ENCODE measurements at places on chromosomes 12 and 14.

DNA sequence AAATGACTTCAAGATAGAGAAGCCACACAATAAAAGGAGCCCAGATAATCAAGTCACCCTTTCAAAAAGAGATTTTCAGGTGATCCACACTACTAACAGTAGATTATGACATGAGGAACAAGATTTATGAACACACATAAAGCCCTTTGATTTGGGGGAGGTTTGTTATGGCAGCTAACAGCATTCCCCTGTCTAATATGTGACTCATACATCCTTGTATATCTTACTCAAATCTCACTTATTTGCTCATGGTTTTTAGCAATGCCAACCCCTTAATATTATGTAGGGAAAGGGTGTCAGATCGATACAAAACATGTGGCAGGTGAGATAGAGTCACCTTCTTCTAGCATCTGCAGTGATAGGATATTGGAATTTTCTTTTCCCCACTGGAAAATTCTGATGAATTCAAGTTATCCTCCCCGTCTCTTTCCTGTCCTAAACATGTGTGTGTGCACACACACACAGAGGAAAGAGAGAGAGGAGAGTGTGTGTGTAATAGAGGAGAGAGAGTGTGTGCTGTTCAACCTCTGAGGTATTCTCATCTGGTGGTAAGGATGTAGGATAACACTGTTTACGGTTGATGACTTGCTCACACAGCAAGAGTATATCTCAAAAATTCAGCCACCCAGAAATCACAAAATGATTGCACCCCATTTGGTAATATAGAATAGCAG, 319.9 kb downstream of the KCNC2 start:
- no peak for DNase-seq

- no peak for DNase-seq
Measured at GRCh38 chr12:81558031-81558430, 201.1 kb downstream of the PPFIA2 start.

GRCh38 chr12:108033090-108033489, 96.0 kb upstream of the WSCD2 start:
- no peak for DNase-seq

GRCh38 chr14:96205978-96206360, 1.3 kb downstream of the BDKRB2 start:
- no peak for DNase-seq

DNA sequence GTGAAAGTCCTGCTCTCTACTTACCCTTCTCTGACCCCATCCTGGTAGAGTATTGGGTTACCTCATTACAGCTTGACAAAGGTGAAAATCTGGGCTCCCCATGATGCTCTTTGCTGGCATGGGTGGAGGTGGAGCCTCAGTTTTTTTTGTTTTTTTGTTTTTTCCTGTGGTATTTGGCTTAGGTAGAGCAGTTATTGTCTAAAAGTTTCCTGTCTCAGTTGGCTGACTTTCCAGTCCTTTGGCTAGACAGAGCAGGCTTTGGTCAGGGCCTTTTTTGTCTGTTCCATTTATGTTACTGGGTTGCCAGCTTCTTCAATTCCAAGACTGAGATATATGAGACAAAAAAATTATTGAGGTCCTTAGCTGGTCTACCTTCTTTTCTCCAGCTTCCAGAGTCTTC, 163.4 kb downstream of the GALC start:
- no peak for DNase-seq

DNA sequence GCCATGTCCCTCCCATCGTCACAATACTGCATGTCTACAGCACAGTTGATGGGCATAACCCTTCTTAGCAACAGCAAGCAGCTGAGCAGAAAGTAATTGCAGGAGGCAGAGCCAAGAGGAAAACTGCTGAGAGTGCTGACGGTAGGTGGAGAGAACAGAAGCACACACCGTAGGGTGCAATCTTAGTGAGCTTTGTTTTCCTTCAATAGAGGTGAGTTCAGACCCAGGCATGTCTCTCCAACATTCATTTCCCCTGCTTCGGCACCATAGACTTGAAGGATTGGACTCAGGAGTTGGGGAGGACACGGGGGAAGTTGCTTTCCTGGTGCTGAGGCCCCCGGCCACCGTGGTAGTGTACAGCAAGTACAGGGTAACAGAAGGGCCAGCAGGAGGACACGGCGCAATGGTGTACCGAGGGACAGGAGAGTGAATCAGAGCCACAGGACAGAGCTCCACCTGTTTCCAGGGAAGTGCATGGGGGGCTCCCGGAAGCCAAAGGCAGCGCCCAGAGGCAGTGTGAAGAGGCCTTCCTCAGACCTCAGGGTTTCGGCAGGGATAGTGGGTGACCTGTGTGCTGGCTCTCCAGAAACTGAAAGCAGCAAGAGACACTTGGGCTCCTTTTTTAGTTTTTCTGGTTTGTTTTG, 36.3 kb upstream of the SINHCAF start:
- DNase-seq, result no peak

- no peak for DNase-seq
Measured at GRCh38 chr14:57692671-57693070, 173.2 kb downstream of the SLC35F4 start.

- DNase-seq, result no peak
Measured at GRCh38 chr12:113820309-113820708, 145.8 kb downstream of the RBM19 start.

DNA sequence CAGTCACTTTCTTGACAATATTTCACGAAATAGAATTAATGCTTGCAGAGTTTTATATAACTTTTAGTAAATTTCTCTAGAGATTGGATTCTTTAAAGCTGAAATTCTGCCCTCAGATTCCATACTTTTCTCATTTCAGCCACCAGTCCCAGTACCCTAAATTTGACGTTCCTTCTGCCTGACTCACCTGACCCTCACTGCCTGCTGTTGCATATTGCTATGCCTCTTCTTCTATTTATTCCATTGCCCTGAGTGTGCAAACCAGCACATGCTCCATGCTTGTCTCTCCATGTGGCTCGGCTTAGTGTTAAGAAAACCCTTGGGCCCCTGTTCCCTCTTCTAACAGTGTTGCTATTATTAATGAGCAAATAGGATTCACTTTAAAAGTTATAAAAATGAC, 533.3 kb downstream of the LRFN5 start:
- DNase-seq, result no peak

All from activated CD4-positive, CD25-positive, alpha-beta regulatory T cell (primary cell).